ENCODE measurements at places on chromosomes 11 and 22.

- no peak for DNase-seq
Observed at GRCh38 chr22:37068859-37069258, 17.3 kb downstream of the KCTD17 start.

DNA sequence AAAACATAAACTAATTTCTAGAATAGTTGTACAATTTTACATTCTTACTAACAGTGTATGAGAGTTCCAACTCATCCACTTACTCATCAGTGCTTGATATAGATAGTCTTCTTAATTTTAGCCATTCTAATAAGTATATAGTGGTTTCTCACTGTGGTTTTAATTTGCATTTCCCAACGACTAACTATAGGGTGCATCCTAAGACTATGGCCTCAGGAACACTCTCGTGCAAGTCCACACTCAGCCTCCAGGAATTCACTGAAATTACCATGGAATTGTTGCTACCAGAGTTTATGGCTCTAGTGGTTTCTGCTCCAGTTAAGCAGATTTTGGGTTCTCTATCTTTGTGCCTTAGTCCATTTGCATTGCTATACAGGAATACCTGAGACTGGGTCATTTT, 60.1 kb upstream of the GUCY1A2 start:
- DNase-seq, result no peak

- peak; percentile 100 for DNase-seq
Observed at GRCh38 chr22:42614312-42615091, at the start of gene POLDIP3. Gene POLDIP3 (minus strand): TSS chr22:42614883. CDS start chr22:42614857, 26 bp downstream.

DNA sequence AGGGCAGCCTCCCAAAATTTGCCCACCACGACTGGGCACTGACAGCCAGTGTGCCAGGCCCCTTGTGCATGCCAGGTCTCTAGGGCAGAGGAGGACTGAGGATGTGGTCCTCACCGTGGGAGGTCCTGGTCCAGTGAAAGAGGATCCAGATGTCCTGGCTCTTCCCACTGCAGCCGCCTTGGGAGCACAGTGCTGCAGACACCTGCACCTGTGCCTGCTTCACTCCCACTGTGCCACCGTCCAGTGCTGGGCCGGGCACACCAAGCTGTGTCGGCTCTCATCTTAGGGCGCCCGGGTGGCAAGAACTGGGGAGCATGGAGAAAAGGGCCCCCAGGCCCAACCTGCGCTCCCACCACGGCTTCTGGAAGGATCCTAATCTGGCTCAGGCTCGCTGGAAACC, 1147.1 kb downstream of the BRD1 start:
- no peak for DNase-seq

DNA sequence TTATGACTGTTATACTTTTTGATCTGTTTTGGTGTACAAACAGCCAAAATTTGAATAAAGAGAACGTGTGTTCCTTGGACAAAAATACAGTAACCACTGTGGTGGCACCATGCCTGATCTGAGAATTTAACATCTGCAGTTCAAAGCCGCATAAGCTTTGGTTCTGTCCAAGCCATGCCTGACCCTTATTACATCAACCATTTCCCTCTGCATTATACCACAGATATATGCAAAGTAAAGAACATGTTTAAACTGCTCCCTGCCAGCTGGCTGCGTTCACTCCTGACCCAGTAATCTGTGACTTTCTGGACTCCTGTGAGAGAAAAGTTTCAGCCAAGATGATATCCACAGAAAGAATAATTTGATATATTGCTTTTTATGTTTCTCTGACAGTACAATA, 890.5 kb upstream of the ANO3 start:
- DNase-seq, result no peak

GRCh38 chr22:40506762-40507161, 129.8 kb downstream of the MRTFA start:
- no peak for DNase-seq

DNA sequence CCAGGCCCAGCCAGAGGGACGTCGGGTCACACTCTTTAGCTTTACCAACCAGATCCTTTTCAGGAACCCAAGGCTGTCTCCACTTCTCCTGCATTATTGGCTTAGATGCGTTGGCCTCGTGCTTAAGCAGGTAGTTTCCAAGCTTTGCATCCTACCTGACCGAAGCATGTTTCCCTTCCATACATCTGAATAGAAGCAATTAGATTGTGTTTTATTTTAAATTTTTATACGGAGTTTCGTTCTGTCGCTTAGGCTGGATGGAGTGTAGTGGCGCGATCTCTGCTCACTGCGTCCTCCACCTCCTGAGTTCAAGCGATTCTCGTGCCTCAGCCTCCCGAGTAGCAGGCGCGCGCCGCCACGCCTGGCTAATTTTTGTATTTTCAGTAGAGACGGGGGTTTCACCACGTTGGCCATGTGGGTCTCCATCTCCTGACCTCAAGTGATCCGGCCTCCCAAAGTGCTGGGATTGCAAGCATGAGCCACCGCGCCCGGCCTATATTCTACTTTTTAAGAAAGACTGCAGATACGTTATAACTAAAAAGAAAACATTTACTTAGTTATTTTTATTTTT, 677 bp downstream of the DYNC2H1 start:
- peak; percentile 50 for DNase-seq

All from right forelimb (tissue), 1 donor.